NCI-H1436 treated with DMSO at 0.1 percent for 48 hours (cell line): ENCODE measurements at places on chromosomes 4 and X.

DNA sequence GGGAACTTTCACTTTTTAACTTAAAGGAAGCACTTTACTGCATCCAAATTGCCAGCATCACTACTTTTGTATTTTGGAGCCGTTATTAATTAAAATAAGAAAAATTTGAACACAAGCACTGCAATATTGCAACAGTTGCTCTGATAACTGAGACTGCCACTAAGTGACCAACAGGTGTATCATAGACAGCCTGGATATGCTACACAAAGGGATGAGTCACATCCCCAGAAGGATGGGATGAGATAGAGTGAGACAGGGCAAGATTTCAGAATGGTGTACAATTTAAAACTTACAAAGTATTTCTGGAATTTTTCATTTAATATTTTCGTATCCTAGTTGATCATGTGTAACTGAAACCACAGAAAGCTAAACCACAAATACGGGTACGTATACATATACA is 204.1 kb downstream of the MAPK10 start:
- no peak for DNase-seq

DNA sequence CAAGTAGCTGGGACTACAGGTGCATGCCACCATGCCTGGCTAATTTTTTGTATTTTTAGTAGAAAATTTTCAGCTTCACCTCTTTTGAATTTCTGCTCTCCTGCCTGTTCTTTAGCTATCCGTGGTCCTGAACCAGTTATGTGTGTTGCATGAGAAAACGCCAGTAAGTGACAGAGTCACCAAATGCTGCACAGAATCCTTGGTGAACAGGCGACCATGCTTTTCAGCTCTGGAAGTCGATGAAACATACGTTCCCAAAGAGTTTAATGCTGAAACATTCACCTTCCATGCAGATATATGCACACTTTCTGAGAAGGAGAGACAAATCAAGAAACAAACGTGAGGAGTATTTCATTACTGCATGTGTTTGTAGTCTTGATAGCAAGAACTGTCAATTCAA is 13.9 kb downstream of the ALB start:
- DNase-seq = no peak

- no peak for DNase-seq
Observed at GRCh38 chr4:24984602-24985532, 45.9 kb downstream of the LGI2 start.

DNA sequence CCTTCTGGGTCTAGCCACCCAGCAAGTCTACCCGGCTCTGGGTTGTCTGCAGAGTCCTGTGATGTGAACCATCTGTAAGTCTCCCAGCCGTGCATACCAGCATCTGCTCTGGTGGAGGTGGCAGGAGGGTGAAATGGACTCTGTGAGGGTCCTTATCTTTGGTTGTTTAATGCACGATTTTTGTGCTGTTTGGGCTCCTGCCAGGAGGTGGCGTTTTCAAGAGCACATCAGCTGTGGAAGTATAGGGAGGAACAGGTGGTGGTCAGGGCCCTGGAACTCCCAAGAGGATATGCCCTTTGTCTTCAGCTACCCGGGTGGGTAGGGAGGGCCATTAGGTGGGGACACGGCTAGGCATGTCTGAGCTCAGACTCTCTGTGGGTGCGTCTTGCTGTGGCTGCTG is 66.5 kb upstream of the ZFP42 start:
- DNase-seq = no peak

DNA sequence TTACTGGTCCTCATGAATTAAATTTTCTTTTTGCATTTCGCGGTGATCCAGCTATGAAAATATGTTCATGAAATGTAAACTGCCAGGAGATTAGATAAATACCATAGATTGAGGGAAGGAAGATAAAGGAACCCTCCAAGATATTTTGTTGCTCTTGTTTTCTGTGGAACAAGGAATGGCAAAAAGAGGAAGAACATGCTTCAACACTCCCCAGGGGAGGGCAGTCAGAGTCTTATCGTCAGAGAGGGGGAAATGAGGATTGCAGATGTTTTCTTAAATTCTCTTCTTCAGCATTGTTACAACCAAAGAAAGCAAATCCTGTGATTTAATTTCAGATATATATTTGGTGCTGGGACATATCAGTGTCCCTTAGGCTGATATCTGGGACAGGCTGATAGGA is 9.5 kb upstream of the SFRP2 start:
- no peak for DNase-seq

GRCh38 chr4:26542991-26543390 is 40.9 kb upstream of the TBC1D19 start:
- DNase-seq = no peak

DNA sequence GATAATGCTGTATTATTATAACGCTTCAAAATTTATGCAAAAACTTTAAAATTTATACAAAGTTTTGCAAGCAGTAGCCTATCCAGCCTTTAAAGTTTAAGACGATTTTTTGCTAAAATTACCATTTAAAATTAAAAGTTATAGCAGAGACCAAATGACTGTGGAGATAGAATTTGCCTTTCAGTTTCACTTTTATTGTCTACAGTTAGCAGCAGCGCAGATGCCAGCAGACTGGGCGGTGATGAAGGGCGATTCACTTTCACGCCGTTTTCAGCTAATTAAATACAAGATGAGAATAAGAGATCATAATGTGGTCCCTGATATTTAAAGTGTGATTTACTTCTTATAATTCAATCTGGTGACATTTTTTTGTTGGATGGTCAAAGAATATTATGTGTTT is 1381.5 kb upstream of the ADGRL3 start:
- DNase-seq = no peak

- DNase-seq = no peak
Observed at GRCh38 chrX:67610282-67610681, 66.5 kb downstream of the AR start.

DNA sequence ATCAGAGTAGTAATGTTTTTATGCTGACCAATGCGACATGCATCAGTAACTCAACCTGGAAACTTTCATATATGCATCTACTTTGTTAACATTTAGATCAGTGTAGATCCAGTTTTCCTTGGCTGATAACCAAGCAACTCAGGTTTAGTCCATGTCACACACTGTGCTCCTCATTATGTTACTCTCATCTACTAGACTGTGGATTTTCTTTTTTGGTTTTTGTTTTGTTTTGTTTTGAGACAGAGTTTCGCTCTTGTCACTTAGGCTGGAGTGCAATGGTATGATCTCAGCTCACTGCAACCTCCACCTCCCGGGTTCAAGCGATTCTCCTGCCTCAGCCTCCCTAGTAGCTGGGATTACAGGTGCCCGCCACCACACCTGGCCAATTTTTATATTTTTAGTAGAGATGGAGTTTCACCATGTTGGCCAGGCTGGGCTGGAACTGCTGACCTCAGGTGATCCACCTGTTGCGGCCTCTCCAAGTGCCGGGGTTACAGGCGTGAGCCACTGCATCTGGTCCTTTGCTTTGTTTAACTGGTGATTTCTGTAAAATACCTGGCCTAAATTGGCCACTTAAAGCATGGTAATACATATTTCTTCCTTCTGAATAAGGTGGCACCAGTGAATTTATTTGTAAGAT is 48.6 kb downstream of the SMARCAD1 start:
- DNase-seq = no peak

- no peak for DNase-seq
Observed at GRCh38 chr4:8896506-8896905, 24.9 kb upstream of the HMX1 start.

- no peak for DNase-seq
Observed at GRCh38 chrX:55521687-55522086, 32.0 kb upstream of the USP51 start.
